Right atrium auricular region (tissue), 2 donors: ENCODE measurements at places on chromosomes 16 and 17.

GRCh38 chr16:88289968-88290401 is 92.8 kb upstream of the ZNF469 start:
- no peaks in the 10 kb centered on the region for H3K4me1 ChIP-seq
- no peaks in the 10 kb centered on the region for H3K36me3 ChIP-seq

GRCh38 chr17:82780971-82781893 is 29.4 kb downstream of the TBCD start:
- DNase-seq = no peak
- peaks cover 14% of the 10 kb centered on the region for H3K36me3 ChIP-seq
- H3K4me1 ChIP-seq = no peaks in the 10 kb centered on the region
- no peak overlapping the region for H3K27ac ChIP-seq
- H3K4me3 ChIP-seq = no peak overlapping the region
- H3K27me3 ChIP-seq = no peaks in the 10 kb centered on the region

DNA sequence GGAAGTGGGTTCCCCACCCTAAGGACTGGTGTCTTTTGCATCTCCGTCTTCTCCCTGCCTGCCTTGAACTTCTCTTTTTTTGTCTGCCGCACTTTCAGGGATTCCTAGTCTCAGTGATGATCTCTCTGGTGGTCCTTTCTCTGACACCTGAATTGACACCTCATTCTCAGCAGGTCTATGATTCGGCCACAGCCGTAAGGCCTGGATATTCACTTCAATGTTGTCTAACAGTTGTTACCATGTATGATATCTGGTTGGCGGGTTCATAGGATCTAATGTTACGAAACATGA is 25.1 kb upstream of the SLC47A1 start:
- no peak for DNase-seq
- peak overlapping the region; percentile 90 for H3K4me3 ChIP-seq
- H3K27me3 ChIP-seq = no peaks in the 10 kb centered on the region
- H3K36me3 ChIP-seq = no peaks in the 10 kb centered on the region
- H3K27ac ChIP-seq = peak overlapping the region; percentile 86

DNA sequence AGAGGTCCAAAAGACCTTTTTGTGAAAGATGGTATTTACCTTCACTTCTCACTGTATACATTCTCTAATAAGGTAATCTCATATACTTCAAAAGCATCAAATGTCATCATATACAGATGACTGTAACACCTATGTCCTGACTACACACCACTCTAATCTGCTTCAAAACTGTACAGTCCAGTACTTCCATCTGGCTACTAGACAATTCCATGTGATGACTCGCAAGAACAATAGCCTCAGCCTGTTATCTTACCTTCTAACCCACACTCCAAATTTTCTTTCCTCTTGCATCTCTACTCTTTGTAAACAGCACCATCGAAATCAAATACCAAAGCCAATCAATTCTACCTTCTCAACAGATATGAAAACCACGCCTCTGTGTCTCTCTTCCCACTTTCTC is 24.1 kb downstream of the MYO1D start:
- H3K36me3 ChIP-seq = no peaks in the 10 kb centered on the region
- H3K27ac ChIP-seq = no peak overlapping the region
- H3K4me1 ChIP-seq = no peaks in the 10 kb centered on the region
- no peaks in the 10 kb centered on the region for H3K27me3 ChIP-seq

DNA sequence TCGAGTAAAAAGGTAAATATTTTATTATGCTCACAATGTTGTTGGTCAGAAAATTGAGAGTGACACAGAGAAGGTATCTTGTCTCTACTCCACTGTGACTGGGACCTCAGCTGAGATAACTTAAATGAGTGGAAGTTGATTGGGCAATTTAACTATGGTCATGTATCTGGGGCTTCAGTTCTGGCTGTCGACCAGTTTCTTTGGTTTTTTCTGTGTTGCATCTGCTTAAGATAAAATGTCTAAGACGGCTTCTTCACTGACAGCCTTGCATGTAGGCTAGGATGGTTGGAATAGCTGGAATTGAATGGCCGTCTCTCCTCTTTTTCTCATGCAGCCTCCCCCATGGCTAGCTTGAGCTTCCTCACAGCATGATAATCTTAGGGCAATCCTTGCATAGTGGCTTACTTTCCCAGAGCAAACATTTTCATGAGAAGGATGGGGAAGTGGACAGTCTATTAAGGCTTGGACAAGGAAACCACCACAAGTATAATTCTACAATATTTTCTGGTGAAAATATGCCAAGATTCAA is 433.7 kb downstream of the KIF2B start:
- H3K27me3 ChIP-seq = no peaks in the 10 kb centered on the region
- no peaks in the 10 kb centered on the region for H3K4me1 ChIP-seq
- no peak for DNase-seq
- no peak overlapping the region for H3K27ac ChIP-seq
- no peak overlapping the region for H3K4me3 ChIP-seq

DNA sequence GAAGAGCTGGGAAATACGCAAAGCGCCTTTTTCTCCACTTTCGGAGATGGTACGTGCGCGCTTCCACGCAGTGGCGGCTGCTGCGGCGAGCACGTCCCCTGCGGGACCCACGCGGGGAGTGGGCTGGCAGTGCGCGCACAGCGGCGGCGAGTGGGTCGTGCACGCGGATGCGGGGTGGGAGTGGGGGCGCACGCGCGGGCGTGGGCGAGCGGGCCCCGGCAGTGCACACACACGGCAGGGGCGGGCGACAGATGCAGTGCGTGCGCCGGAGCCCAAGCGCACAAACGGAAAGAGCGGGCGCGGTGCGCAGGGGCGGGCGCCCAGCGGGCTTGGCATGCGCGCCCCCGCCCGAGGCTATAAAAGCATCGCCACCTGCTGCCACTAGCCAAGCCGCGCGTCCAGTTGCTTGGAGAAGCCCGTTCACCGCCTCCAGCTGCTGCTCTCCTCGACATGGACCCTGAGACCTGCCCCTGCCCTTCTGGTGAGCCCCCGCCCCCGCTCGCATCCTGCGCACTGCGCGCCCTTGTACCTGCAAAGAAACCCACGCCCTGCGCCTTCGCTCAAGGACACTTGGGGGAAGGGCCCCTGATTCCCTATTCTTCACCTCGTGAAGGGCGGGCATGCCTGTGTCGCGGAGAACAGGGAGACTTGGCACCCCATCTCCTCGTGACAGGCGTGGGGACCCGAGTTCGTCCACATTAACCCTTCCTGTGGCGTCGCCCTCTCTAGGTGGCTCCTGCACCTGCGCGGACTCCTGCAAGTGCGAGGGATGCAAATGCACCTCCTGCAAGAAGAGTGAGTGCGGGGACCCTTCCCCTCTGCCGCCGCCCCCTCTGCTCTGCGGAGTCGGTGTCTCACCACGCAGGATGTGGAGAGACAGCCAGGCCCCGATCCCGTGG is at the start of gene MT3:
Gene MT3 (plus strand): TSS at position 388 of the 899 bp plus-strand sequence. CDS start 63 bp downstream, at position 451.
- H3K4me3 ChIP-seq = peak within 1 kb of the TSS; percentile 52
- H3K27ac ChIP-seq = no peak within 1 kb of the TSS
- no peaks in the 10 kb centered on the region for H3K27me3 ChIP-seq
- no peaks in the 10 kb centered on the region for H3K4me1 ChIP-seq

DNA sequence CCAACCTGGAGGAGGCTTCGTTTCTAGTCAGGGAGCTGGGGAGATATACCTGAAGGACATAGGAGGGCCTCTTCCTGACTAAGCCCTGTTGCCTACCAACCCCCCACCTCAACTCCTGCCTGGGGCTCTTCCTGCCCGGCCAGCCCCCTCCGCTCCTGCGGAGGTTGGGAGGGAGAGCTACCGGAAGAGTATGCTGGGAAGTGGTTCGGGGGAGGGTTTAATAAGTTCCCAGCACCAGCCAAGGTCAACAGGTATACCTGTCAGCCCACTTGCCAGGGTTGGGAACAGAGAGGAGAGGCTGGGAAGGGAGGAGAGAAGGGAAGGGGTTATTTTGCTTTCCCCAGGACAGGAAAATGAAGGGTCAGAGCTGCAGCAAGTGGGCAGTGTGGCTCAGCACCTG is 4.7 kb downstream of the PPP1R1B start:
- H3K4me1 ChIP-seq = no peaks in the 10 kb centered on the region
- H3K27me3 ChIP-seq = no peaks in the 10 kb centered on the region
- no peak overlapping the region for H3K27ac ChIP-seq
- DNase-seq = no peak

GRCh38 chr17:34820248-34820801 is 140.9 kb downstream of the CCT6B start:
- H3K27me3 ChIP-seq = no peaks in the 10 kb centered on the region
- H3K4me1 ChIP-seq = no peaks in the 10 kb centered on the region
- no peaks in the 10 kb centered on the region for H3K36me3 ChIP-seq
- H3K4me3 ChIP-seq = no peak overlapping the region
